ENCODE measurements at places on chromosomes 7 and 10. TPM values are rescaled to one million over a fixed set of nuclear protein-coding genes. Genes with fewer than 3 reads are reported as not detected.

DNA sequence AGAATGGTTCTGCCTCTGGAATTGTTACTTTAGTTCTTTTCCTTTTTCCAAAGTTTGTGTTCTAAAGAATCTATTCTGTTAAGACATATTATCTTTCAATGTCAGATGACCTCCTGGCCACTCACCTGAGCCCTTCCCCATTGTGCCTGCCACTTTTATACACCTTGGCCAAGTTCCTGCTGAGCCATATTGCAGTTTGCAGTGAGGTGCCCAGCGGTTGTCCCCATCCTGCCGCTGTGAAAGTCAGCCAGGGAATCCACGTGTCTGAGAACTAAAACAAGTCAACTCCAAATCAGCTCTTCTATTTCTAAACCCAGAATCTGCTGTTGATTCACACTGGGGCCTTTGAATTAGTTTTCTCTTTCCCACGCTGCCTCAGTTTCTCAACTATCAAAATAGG lies 641.1 kb downstream of the SUGCT start:
- DNase-seq: no peak

DNA sequence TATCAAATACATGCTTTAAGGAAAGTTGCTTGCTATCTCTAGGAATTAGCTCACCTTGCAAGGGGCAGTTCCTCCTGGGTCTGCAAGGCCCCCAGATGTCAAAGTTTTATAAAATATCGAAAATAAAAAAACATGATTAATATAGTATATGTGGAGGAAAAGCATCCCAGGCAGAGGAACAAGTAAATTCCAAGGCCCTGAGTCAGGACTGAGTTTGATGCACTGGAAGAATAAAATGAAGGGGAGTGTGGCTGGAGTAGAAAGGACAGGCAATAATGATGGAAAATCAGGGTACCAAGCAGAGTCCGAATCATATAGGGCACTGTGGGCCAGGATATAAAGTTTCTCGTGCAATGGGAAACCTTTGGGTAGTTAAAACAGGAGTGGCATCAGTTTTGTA lies 112.4 kb upstream of the EEPD1 start:
- peak; percentile 73 for DNase-seq

Gene HTRA1
- 89.7 TPM for total RNA-seq

DNA sequence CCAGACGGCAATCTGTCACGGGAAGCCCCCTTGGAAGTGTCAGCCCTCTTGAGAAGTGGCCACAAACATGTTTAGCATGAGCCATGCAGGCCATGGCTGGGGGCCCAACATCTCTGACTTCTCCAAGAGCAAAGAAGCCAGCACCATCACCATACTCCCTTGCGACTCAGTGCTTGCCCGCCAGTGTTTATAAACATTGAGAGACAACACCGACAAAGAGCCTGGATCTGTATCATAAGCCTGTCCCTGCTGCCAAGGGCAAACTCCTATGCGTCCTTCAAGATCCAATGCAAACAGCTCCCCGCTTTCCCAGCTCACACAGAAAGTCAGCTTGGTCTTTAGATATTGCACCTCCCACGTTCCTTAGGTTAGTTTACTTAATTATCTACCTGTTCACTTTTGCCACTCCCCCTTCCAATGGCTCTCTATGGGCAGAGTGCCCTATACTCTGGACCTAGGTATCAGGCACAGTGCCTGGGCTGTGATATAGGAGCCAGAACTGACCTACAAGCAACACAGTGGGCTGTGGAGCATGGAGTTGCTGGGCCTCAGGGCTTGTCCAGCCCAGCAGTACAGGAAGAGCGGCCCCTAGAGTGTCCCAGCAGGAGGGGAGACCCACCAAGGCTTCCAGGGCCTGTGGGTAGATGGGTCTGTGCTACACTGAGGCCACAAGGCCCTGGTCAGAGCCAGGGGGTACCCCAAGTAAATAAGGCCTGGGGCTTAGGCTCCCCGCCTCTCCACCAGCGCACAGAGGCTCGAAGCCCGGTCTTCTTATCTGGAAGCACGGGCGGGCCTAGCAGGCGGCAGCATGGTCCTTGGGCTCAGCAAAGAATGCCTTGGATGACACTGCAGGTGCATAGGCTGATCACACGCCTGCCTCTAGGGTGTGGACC lies 37.7 kb downstream of the CAMK2B start:
- no peak for DNase-seq

Gene ATP6V0E2
- total RNA-seq: 76.6 TPM

DNA sequence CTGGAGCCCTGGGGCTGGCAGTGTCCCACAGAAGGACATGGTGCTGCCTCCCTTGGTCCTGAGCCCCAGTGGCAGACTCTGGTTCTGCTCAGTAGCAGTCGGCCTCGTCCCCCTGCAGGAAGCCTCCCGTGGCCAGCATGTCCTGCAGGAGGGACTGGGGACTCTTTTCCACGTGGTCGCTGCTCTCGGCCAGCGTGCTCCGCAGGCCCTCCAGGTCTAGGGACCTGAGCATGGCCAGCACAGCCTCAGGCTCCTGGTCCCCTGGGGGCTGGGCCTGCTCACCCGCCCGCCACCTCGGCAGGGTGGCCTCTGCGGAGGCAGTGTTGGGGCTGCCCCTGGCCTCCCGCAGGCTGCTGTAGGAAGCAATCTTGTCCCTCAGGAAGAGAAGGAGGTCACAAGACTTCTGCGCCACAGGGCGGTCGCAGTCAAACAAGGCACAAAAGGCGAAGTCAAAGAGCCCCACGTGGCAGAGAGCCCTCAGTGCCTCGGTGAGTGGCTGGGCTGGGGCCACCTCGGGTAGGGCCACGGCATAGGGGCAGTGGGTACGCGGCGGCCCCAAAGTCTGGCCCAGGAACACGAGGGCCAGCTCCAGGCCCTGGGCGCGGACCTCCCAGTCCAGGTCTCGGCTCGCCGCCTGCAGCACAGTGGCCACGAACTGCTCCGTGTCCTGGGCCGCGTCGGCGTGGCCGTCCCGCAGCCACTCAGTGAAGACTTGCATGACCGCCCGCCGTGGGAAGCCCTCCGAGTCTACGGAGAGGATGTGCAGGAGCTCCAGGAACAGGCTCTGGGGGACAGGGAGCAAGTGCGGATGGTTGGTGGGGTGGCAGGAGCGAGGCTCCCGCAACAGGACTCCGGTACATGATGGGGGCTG lies 17.1 kb downstream of the BRAT1 start:
- no peak for DNase-seq

Gene EGR2
- total RNA-seq: not detected

DNA sequence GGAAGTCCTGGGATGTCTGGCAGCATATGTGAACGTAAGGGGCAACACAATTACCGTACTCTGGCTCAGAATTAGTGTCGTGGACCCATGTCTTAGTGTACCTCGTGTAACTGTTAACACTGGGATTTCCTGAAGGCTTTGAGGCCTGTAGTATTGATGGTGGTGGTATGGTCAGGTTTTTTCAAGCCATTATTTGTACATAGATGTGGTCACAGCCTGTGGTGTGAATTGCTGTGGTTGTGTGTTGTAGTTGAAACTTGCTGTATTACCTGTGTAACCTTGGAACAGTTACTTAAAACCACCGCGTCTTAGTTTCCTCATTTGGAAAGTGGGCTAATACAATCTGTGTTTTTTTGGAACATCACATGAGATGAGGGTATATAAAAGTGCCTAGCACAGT lies 5.3 kb downstream of the EXOC4 start:
- DNase-seq: no peak

Gene DGKI
- 0.12 TPM for total RNA-seq

DNA sequence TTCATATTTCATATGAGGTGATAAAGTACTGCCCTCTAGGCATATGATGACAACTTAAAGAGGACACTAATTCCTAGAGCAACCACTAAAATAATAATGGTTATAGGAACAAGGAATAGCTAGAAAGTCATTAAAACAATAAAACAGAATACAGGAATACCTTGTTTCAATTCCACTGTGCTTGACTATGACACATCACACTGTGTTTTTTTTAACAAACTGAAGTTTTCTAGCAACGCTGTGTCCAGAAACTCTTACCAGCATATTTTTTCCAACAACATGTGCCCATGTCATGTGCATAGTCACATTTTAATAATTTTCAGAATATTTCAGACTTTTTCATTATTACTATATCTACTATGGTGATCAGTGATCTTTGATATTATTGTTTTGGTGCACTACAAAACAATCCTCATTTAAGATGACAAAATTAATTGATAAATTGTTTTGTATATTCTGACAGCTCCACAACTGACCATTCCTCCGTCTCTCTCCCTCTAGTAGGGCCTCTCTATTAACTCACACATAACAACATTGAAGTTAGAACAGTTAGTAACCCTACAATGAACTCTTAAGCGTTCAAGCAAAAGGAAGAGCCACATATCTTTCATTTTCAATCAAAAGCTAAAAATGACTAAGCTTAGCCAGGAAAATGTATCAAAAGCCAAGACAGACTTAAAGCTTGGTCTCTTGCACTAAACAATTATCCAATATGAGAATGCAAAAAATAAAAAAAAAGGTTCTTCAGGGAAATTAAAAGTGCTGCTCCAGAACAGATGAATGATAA lies 85.8 kb downstream of the SNX13 start:
- no peak for DNase-seq

Gene SLC26A5
- total RNA-seq: not detected

Gene FKBP9
- total RNA-seq: 170 TPM

- DNase-seq: no peak
Observed at GRCh38 chr10:78314651-78315050, 281.0 kb downstream of the RPS24 start.

- peak; percentile 87 for DNase-seq
Observed at GRCh38 chr10:99926925-99927720, 82.6 kb downstream of the DNMBP start.

Gene ELN
- 26.2 TPM for total RNA-seq

Gene FAM185A
- total RNA-seq: 4.6 TPM

DNA sequence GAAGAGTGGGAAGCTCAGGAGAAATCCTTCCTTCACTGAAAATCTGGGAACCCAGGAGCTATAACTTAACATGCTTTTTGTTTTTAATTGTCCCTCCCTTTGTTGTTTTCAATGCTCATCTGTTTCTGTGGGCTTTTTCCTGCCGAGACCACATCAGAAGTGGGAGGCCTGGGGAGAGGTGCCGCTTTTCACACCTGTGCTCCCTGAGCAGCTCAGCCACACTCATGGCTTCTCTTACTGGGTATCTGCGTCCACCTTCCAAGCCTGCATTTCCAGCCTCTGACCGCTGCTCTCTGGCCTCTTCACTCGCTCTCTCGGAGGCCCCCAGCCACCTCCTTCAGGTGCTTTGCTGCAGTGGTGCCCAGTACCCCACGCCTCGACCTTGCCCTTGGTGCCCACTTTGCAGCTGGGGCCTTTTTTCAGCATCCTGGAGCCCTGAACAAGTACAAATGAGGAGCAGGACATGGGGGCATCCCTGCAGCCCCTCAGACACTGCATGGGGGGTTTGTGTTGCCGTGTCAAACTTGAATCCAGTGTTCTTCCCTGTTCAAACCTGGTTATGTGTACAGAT lies 9.9 kb downstream of the C7orf57 start:
- DNase-seq: no peak

DNA sequence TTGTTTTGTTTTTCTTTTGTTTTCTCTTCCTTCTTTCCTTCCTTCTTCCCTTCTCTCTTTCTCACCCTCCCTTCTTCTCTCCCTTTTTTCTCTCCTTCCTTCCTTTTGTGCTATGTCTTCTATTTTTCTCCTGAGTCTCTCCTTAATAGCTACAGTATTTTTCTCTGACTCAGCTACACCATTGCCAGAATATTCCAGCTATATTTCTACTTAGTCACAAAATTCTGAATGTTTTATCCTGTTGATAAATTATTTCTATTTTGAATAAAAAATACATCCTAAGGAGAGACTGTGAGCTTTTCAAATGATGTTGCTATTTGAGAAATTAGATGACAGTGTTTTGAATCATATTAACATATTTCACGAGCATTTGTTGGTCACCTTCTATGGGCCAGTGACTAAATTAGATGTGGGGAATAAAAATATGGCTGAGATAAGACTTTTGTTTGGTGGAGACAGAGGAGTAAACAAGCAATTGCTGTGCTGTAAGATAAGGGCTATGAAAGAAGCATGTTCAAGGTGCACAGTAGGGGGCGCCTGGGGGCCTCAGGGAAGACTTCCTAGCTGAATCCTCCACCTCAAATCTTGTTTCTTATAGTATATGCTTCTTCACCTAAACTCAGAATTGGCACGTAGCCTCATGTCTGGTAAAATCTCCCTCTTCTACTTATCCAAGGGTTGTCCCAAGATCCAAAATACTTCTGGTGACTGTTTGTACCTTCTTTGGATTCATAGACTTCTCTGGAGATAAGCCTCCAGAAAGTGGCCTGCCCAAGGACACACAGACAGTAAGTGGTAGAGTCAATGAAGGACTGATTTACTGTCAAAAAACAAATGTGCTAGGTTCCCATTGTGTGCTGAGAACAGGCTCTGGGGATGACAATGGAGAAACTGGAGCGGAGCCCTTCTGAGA lies 115.5 kb upstream of the CREB5 start:
- DNase-seq: peak; percentile 31

GRCh38 chr7:122412441-122412840 lies 107.9 kb upstream of the FEZF1 start:
- no peak for DNase-seq

Gene HMX2
- 0.07 TPM for total RNA-seq

Gene EBLN1
- total RNA-seq: 0.17 TPM

GRCh38 chr7:29613100-29613499 lies 49.5 kb downstream of the PRR15 start:
- no peak for DNase-seq

DNA sequence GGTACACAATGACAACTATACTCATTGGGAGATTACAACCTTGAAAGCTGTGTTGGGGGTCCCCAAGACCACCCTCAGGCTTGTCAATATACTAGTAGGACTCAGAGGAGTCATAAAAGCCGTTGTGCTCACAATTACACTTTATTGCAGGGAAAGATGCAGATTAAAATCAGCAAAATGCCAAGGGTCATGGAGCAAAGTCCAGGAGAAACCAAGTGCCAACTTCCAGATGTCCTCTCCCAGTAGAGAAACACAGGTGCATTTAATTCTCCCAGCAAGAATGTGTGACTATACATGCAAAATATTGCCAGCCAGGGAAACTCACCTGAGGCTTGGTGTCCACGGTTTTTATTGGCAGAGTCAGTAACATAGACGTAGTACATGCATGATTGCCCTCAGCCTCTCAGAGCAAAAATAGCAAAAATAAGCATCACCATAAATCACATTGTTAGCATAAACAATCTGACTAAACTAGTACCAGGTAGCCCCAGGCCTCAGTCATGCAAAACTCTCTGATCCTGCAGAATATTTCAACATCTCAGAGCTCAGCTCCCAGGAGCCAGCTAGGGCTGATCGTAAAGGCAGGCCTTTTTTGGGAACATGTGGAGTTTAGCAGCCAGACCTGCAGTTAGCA lies 50.7 kb downstream of the VIM start:
- DNase-seq: peak; percentile 48

DNA sequence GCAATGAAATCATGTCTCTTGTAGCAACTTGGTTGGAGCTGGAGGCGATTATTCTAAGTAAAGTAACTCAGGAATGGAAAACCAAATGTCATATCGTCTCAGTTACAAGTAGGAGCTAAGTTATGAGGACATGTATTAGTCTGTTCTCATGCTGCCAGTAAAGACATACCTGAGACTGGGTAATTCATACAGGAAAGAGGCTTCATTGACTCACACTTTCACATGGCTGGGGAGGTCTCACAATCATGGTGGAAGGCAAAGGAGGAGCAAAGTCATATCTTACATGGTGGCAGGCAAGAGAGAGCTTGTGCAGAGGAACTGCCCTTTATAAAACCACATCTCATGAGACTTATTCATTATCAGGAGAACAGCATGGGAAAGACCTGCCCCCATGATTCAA lies 370.1 kb upstream of the PRKCQ start:
- no peak for DNase-seq

Data from M059J (cell line).